ENCODE measurements at places on chromosomes 2 and 18.
A peak's percentile ranks its signal among the peaks of the same experiment; 100 is the strongest.

- no peak for DNase-seq
Measured at GRCh38 chr2:201108341-201108740, 7.6 kb upstream of the CFLAR start.

DNA sequence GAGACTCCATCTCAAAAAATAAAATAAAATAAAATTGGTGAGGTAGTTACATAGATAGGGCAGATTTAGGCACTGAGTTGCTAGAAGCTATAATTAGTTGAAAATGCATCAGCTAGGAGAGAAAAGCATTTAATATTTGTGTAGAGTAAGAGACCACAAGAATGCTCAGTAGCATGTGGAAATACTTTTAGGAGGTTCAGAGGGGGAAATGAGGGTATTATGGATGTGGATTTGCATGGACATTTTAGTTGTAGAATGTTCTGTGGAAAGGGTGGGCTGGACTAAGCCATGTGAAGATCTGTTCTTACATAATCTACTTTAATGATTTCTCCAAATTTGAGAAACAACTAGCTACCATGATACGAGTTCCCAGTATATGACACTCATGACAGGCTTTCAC is 95.5 kb downstream of the ATP9B start:
- DNase-seq = peak; percentile 12

- DNase-seq = no peak
Measured at GRCh38 chr2:149278872-149279264, 51.5 kb upstream of the LYPD6 start.

- peak; percentile 80 for DNase-seq
Measured at GRCh38 chr2:33412920-33413319, 63.5 kb upstream of the RASGRP3 start.

GRCh38 chr2:27494944-27495554 is at the start of gene FNDC4:
Gene FNDC4, minus strand, starts transcription at chr2:27495200. Its CDS starts 521 bp downstream, at chr2:27494679.
- DNase-seq = peak; percentile 18
